Right ventricle myocardium inferior (tissue), 1 donor: ENCODE measurements at places on chromosomes 16 and 17. TPM values are rescaled to one million over a fixed set of nuclear protein-coding genes. Genes with fewer than 3 reads are reported as not detected.

GRCh38 chr17:4068918-4069317 is 73.9 kb downstream of the ZZEF1 start:
- no peak for DNase-seq

GRCh38 chr17:39151150-39151942 is at the start of gene PLXDC1:
TSS of gene PLXDC1 (minus strand) at chr17:39151637. CDS start at chr17:39151437, 200 bp downstream.
- DNase-seq, result no peak

Gene ENPP7
- not detected for total RNA-seq

Gene BAHCC1
- total RNA-seq, result 9.9 TPM

Gene PMFBP1
- total RNA-seq, result 0.19 TPM

Gene STAC2
- 2.9 TPM for total RNA-seq

DNA sequence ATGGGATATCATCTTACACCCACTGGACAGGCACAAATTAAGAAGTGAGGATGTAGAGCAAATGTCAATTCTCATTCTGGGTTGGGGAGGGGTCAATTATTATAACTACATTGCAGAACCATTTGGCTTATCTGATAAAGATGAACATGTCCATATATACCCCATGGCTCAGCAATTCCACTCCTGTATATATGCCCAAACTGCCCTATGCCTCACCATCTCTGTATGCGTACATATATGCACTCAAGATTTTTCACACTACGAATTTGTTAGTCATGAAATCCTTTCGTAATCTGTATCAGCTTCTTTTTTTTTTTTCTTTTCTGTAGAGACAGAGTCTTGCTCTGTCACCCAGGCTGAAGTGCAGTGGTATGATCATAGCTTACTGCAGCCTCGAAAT is 20.8 kb upstream of the CNEP1R1 start:
- no peak for DNase-seq
